ENCODE measurements at places on chromosomes 7 and 10.

GRCh38 chr7:116871061-116871700 is 8.8 kb downstream of the CAPZA2 start:
- DNase-seq, result no peak

GRCh38 chr7:574661-575395 is 55.2 kb upstream of the PDGFA start:
- no peak for DNase-seq

DNA sequence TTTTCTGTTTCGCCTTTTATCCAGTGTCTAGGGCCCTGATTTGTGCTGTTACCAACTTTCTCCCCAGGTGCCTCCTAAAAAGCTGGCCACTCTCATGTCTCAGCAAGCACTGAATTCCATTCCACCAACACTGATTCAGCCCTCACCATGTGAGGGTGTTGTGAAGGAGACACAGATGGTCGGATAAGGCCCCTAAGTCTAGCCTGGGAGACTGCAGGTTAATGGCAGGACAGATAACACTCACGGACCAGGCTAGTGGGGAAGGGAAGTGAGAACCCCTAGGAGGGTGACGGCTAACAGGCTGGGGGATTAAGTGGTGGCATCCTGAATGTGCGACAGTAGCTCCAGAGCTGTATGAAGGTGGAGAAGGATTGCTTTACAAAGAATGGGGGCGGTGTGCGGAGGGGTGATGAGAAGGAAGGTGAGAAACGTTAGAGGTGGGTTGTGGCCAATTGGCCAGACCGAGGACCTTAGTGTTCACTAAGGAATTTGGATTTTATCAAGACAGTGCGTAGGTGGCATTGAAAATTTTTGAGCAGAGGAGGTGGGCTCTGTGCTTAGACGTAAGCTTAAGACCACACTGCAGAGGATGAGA is 3.8 kb upstream of the DUSP5 start:
- DNase-seq, result no peak

- no peak for DNase-seq
Observed at GRCh38 chr7:21941611-21942141, 4.0 kb downstream of the CDCA7L start.

DNA sequence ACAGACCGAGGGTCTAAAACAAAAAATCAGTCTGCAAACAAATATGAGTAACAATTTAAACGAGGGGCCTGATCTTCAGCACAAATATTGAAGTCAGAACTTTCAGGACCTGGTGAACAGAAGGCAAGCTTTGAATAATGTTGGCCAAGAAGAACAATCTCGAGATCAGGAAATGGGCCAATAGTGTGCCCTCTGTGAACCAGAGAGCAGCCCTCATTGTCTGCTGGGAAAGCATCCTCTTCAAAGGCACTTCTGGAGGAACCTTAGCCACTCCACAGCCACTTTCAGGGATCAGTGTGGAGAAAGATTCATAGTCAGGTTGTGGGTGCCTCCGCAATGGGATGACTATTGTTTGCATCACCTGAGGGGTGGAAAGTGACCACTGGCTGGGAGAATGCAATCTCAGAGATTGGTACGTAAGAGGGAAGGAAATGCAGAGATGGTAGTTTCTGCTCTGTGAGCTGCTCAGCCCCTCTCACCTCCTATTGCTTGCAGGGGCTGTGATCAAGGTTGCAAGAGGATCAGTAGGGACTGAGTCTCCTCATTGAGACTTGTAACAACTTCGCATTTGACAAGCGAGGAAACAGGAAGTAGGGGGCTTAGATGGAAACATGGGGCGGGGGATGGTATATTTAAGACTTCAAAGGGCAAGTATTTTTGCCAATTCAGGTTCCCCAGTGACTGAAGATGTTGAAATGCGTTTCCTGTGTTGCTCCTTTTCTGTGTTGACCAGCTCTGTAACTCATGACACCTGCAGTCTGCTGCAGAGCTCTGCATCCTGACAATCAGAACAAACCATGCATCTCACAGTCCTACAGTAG is 28.4 kb upstream of the IFRD1 start:
- DNase-seq, result no peak

GRCh38 chr10:116146372-116147140 is 126.5 kb downstream of the GFRA1 start:
- DNase-seq, result no peak

GRCh38 chr7:137476937-137477336 is 133.4 kb upstream of the PTN start:
- no peak for DNase-seq

DNA sequence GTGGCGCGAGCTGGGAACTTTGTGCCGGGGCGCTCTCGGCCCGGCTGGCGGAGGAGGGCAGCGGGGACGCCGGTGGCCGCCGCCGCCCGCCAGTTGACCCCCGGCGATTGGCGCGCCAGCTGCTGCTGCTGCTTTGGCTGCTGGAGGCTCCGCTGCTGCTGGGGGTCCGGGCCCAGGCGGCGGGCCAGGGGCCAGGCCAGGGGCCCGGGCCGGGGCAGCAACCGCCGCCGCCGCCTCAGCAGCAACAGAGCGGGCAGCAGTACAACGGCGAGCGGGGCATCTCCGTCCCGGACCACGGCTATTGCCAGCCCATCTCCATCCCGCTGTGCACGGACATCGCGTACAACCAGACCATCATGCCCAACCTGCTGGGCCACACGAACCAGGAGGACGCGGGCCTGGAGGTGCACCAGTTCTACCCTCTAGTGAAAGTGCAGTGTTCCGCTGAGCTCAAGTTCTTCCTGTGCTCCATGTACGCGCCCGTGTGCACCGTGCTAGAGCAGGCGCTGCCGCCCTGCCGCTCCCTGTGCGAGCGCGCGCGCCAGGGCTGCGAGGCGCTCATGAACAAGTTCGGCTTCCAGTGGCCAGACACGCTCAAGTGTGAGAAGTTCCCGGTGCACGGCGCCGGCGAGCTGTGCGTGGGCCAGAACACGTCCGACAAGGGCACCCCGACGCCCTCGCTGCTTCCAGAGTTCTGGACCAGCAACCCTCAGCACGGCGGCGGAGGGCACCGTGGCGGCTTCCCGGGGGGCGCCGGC is 870 bp downstream of the FZD1 start:
- no peak for DNase-seq

- DNase-seq, result no peak
Observed at GRCh38 chr10:75433216-75433615, 1.8 kb downstream of the LRMDA start.

DNA sequence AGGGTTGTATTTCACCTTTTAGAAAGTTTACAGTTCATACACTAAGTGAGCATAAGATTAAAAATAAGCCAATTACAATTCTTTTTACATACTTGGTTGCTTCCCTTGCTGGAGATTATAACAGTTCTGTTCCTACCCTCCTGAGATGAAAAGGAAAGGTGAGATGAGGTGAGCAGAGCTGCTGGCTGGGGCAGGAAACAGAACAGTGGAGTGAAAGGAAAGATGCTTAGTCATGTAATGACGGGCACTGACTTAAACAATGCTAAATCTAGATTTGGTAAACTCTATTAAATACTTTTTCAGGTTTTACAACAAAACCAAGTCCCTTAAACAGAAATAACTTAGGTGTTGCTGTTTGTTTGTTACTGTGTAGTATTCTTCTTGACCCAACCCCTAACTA is 19.9 kb upstream of the ZEB1 start:
- no peak for DNase-seq

DNA sequence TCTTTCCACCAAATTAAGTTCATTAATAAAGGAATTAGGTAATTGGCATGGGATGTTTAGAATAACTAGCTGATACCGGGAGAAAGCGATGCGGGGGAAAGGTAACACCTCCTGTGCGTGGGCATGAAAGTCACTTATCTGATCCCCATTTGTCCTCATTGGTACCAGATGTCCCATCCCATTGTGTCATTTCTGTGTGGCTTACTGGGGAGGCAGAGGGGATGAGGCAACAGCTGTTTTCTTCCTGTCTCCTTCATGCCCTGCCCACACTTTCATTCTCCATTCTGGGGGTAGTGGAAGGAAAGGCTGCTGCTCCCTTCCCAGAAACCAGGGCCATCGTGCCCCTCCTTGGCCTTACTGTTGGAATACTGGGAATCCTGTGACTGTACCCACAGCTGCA is 27.1 kb downstream of the EEPD1 start:
- no peak for DNase-seq

DNA sequence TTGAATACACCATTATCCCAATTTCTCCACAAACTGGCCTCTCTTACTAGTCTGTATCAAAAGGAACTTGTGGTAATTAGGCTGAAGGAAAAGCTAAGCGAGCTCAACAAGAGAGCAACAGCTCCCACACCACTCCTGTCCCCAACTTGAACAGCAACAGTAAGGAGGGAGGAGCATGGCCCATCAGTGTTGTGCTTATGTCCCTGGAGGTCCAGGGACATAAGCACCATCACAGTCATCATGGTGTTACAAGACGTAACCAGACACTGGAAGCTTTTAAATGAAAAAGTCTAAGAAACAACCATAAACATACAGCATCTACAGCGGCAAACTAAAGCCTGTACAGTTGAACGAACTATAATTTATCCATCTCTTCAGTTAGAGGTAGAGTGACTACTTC is 989 bp downstream of the ERLIN1 start:
- no peak for DNase-seq

- no peak for DNase-seq
Observed at GRCh38 chr7:20282959-20283358, 47.7 kb upstream of the ITGB8 start.

DNA sequence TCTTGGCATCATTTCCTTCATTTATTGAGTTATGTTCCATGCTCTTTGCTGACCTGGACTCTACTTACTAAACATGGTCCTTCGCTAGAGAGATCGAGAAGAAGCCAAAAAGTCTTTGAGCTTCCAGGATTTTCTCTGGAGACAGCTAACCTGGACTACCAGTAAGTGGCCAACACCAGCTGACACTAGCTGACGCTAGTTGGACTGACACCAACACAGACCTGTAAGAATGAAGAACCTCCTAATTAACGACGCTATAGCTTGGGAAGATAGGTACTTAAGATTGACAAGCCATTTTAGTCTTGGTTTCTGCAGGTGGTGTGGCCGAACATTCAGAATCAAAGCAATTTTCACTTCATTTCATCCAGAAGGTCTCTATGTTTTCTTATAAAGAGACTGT is 66.4 kb downstream of the GALNT17 start:
- no peak for DNase-seq

- no peak for DNase-seq
Observed at GRCh38 chr10:129891806-129892205, 72.3 kb downstream of the EBF3 start.

DNA sequence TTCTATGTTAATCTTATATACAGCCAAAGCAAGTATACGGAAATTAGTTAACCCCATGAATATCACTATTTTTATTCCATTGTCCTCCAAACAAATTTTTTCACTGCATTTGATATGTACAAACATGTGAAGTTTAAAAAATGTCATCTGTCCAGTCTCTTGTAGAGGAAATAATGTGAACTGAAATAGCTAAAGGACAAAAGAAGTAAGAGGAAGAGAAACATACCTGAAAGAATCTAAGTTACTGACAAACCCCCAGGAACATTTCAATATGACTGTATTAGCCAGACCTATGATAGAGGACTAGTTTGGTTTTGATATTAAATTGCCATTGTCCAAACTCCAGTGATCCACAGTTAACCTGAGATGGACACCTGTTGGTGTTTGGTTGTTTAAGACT is 80.6 kb downstream of the NRCAM start:
- DNase-seq, result no peak

DNA sequence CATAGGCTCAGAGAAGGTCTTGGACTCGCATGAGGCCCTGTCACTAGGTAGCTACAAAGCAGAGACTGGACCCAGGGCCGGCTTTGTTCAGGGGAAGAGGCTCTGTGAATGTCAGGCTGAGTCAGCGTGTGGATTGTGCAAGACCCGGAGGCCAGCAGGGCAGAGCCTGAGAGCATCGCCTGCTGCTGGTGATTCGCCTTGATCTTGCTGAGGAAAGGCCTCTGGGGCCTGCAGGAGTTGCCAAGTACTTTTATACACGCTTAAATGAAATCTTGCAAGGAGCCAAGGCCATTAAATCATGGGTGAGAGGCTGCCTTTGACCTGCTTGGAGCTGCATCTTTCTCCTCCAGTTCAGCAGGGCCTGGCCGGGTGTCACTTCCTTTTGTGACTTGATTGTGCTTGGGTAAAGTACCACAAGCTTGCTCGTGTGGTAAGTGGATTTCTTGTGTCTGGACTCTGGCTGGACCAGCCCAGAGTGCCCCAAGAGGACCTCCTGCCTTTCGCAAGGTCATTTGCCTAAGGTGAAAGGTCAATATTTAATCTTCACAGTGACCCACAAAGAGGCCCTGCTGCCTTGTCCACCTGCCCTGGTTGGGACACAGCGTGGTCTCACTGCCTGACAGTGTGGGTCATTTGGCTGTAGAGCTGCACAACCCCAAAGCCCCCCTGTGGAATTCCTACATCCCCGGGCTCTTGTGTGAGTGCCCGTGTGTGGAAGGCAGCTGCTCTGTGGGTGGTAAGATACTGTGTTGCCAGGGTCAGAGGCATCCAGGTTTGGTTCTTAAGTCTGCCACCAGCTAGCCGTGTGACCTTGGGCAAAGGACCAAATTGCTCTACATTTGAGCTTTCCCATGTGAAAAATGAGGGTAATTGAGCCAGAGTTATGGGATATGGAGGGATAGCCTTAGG is 38.6 kb upstream of the SH2D4B start:
- no peak for DNase-seq

GRCh38 chr10:63675171-63675570 is 154.0 kb downstream of the REEP3 start:
- no peak for DNase-seq

- DNase-seq, result no peak
Observed at GRCh38 chr7:131767591-131767990, 211.2 kb upstream of the PODXL start.
